ENCODE measurements at places on chromosomes 6 and 20.

GRCh38 chr20:32762754-32763201, 593 bp downstream of the DNMT3B start:
- DNase-seq: no peak

DNA sequence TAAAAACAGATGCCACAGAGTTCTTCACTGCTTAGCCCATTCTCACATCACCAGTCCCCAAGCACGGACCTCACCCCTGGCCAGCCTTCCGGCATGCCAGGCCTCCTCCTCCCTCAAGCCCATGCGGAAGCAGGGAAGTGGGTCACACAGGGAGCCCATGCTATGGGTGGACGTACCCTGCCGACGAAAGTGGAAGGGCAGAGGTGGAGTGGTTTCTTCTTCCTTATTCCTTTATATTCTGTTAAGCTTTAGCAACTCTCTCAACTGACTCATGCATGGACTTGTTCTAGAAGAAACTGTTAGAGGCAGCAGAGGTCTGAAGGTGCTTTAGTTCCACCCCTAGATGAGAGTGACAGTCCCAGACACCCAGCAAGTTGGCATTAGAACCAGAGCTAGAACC, 118.6 kb downstream of the LY86 start:
- DNase-seq: no peak

- DNase-seq: no peak
These were observed 363.9 kb downstream of the TAF4 start for GRCh38 chr20:61701802-61702201.

DNA sequence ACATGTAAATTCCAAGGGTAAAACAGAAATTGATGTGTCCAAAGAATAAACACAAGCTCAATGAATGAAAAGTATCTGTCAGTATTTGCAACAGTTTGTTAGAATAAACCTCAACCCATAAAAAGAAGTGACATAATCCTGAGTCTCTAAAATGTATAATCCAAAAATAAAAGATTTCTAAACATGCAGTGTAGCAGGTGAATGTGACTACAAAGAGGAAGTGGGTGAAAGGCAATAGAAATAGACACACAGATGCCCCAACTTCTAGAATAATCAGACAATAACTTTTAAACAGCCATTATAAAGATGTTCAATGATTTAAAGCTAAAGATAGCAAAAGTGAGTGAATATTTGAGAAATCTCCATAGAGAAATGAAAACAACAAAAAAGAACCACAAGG, 1009.2 kb upstream of the GJE1 start:
- no peak for DNase-seq

DNA sequence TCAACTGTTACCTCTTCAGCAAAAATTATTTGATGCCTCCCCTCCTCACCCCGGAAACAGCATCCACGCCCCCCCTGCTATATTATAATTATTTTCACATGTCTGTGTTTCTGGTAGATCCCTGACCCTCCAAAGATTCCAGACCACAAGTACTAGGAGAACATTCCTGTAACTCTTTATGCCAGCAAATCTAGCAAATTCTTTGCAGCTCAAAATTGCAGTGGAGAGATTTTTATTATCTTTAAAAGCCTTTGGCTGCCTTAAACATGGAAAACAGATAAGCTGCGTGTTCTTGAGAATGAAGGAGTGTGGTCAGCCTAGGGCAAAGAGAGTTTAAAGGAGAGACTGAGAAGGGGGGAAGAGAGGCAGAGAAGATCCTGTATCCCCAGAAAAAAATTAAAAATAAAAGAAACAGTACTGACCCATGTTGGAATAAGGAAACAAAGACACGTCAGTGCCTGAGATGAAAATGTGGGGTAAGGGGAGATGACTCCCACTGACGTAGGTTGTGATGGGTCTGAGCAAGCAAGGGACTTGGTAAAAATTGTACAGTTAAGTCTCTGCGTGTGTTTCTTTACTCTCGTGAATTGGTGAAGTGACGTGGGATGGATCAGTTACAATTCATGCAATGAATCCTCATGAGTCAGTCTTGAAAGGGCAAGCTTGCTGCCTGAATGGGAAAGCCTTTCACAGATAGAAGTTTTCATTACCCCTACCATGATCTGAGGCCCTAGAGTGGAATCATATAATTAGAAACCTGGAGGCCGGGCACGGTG, 8.3 kb downstream of the ID4 start:
- DNase-seq: no peak

DNA sequence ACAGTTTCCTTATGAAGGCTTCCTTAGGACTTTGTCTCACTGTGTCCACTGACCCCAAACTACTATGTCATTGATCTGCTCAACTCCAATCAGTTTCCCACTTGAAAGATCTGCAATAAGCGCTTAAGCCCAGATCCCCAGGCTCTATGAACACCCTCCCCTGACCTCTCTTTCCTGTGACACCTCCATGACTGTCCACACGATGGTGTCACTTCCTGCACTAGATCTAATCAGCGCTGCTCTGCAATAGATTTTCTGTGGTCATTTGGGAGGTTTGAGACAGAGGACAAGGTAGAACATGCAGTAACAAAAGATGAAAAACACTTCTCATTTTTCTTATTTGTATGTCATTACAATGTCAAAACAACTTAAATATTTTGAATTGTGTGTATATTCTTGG, 304.6 kb upstream of the AGPAT4 start:
- DNase-seq: no peak

DNA sequence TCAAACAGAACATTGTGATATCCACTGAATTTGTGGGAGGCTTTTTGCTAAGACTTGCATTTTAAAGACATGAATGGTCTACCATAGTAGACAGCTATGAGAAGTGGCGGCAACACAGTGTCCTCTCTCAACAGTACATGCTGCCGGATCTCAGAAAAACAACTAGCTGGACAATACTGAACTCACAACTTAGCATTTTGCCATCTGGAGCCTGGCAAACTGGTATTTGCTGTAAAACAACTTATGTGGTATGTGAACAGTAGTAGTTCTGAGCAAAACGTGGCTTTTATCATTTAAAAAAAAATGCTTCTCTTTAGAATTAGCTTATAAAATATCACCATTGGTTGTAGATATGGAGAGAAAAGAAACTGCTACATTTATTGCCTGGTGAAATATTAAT, 3.3 kb upstream of the PXDC1 start:
- DNase-seq: no peak

- DNase-seq: no peak
These were observed 11.0 kb downstream of the RIPOR2 start for GRCh38 chr6:24924580-24925356.

DNA sequence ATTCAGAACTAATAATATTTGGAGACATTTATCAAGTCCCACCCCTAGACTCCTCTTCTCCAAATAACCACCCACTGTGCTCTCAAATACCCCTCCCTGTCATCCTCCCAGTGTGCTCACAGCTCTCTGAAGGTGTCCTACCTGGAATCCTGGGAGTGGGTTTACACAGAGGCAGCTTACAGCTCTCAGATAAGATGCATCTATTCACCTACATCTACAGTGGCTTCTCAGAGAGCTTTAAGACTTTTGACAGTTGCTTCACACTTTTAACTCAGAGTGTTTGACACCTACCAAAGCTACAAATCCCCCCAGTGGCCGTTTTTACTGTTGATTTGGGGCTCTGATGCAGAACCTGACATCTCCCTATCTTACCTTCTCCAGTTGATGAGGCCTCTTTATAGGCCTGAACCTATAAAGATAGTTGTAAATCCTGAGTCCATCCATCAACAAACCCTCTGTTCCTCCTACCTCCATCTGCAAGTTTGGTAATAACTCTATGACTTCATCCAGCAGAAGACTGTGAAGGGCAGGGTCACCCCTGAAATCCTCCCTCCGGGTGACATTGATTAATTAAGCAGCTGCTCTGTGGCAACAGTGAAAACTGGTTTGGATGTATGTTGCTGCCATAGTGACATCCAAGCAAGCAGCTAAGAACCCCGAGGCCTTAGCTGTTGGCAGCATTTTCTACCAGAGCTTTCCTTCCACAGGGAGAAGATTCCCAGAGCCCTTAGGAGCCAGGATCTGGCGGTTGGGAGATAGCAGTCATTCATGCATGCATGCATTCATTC, 226.1 kb upstream of the RREB1 start:
- no peak for DNase-seq

DNA sequence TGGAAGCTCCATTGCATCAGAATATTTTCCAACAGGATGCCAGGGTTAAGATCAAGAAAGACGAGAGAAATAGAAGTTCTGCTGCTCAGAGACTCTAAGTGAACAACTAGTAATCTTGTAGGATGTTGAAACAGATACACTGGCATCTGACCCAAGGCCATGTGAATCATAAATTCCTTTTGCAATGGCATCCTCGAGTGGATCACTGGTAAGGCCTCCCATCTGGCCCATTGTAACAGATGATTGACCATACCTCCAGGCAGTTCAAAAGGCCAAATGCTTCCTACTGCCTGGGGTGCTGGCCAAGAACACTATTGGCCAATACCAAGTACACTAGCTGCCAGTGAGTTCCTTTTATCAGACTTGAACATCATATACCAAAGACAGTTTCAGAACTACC, 9.9 kb upstream of the SLC17A3 start:
- no peak for DNase-seq

- no peak for DNase-seq
These were observed 23.8 kb downstream of the TMEM14B start for GRCh38 chr6:10771371-10771894.

- DNase-seq: no peak
These were observed 31.0 kb downstream of the ANKS1A start for GRCh38 chr6:34920097-34920496.

DNA sequence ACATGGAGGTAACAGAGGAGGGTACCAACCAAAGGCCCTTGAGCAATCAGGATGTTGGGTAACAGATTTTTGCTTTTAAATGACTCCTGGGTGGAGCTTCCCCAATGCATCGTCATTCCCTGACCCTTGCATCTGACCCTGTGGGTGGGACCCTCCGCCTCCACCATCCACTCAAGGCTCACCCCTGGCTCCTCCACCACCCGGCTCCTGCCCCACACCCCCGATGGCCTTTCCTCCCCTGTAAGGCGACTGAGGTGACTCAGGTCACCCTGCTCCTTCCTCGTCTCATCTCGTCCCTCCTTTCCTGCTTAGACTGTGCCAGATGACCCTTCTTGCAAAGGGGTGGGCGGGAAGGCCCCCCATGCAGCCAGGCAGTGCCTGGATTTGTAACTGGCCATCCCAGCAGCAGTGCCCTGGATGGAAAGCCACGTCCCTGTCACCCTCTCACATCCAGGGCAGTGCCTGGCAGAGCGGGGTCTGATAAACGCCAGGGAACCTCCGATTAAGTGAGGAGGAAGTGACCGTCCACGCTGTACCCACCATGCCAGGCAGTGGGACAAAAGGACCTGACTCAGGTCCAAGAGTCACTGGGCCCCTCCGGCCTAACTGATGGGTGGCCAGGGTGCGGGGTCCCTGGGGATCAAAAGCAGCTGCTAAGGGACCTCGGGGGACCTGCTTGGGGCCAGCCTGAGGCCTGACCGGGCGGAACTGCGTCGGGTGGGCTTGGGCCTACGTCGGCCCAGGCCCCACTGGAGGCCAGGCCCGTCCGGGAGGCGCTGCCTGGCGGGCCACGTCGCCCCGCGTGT, 624 bp upstream of the NPEPL1 start:
- no peak for DNase-seq

- no peak for DNase-seq
These were observed 19.0 kb upstream of the DCDC2 start for GRCh38 chr6:24376871-24377270.

GRCh38 chr6:147126618-147127022, 77.6 kb upstream of the STXBP5 start:
- no peak for DNase-seq

- no peak for DNase-seq
These were observed 91.6 kb upstream of the TAB2 start for GRCh38 chr6:149225946-149226345.

DNA sequence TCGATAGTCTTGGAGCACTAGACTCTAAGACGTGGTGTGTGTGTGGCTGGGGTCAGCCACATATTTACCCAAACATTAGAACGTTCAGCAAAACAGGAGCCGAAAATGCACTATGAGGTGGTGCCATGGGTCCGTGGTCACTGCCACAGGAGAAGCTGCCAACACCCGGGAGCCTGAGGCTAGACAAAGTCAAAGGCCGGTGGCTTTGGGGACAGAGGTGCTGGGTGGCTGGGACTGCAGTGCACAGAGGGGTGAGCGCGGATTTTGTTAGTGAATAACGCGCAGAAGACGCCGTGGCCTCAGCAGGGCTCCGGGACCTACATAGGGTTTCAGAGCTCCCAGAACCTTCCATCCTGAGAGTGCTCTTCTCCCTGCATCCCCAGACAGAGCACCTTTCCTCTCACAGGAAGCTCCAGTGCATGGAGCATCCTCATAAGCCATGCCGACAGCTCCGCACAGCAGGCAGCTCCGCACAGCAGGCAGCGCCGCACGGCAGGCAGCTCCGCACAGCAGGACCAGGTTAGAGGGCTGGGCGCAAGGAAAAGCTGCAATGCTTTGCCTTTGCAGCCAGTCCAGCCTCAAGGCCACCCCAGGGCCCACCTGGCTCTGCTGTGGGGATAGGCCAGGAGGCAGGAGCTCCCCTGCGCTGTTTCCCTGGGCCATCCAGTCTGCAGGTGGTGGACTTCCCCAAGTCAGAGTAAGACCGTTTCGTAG, 304.1 kb downstream of the TAF4 start:
- DNase-seq: no peak

DNA sequence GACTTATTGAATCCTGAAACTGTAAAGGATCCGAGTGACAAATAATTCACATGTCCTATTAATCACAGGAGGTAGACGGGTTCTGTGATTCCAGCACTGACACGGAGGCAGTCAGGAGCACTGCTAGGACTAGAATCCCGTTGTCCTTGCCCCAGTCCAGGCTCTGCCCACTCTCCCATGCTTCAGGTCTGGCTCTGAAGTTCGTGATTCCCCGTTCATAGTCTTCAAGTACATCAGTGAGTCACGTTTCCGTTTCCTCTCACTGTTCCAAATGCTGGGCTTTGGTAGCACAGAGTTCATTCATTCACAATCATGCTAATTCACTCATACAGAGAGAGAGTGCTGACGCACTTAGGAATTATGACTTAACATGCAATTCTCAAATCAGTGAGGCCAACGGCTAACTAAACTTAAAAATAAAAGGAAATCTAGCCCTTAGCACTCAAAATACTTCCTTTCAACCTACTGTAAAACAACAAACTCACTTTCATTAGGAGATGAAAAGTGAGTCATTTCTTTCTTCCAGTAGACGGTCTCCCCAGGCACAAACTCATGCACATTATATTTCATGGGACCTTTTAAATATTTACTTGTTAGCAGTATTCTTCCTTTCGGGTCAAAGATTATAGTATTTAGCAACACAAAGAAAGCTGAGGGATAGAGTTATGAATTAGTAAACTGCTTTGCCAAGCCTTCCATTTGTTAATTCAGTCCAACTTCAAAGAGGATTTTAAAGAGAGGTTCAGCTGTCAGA, 94.0 kb upstream of the NHSL1 start:
- no peak for DNase-seq

All from stimulated activated CD8-positive, alpha-beta memory T cell treated with anti-CD3 and anti-CD28 coated beads, Interleukin-7, amount 100 ng/mL, for 1 hour (primary cell).